Activated CD4-positive, alpha-beta T cell treated with anti-CD3 and anti-CD28 coated beads, Interleukin-2, amount 10 ng/mL, durations not matched to agents 24 days and 14 days (primary cell): ENCODE measurements at places on chromosomes 7 and 10. TPM values are rescaled to one million over a fixed set of nuclear protein-coding genes. Genes with fewer than 3 reads are reported as not detected.

DNA sequence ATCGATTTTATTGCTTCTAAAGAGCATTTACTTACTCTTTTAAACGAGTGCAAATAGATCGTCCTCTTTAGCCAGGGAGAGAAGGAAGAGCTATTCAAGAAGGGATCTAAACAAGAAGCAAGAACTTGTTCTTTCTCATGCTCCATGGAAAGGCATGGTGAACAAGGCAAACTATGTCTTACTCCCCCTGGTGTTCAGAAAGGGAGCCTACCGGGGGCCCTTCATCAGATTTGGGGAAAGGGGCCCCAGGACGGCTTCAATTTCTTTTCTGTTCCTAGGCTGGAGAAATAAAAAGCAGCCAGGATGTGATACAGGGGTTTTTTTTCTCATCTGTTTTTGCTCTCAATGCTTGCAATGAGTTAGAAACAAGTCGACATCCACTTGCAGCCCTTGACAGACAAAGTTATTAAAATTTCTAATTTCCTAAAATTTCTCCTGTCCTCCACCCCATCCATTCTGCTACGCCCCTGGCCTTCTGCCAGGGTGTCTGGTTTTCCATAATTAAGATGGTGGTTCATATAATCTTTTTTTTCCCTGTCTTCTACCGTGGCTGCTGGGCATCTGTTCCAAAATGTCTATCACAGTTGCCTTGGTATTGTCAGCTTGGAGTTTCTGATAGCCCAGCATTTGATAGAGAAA, 214.4 kb downstream of the CREB5 start:
- H3K27ac ChIP-seq = no peak overlapping the region
- peak; percentile 61 for DNase-seq
- no peaks in the 10 kb centered on the region for H3K4me1 ChIP-seq

DNA sequence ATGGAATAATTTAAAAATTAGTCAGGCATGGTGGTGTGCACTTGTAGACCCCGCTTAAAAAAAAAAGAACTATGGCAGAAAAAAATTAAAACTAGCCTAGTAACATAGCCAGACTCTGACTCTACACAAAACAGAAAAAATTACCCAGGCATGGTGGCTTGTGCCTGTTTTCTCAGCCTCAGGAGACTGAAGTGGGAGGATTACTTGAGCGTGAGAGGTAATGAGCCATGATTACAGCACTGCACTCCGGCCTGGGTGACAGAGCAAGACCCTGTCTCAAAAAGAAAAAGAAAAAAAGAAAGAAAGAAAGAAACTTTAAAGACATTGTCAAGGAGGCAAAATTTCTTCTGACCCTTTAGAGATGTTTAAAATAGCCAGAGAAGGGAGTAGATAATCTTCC, 109.0 kb upstream of the TMEM106B start:
- DNase-seq = no peak
- no peaks in the 10 kb centered on the region for H3K36me3 ChIP-seq
- H3K27me3 ChIP-seq = peaks cover 9% of the 10 kb centered on the region
- H3K4me3 ChIP-seq = no peak overlapping the region
- H3K27ac ChIP-seq = no peak overlapping the region

- H3K36me3 ChIP-seq = no peaks in the 10 kb centered on the region
- H3K27ac ChIP-seq = no peak overlapping the region
- no peak for DNase-seq
- no peak overlapping the region for H3K4me3 ChIP-seq
- H3K4me1 ChIP-seq = no peaks in the 10 kb centered on the region
Observed at GRCh38 chr10:128431083-128431482, 304.9 kb upstream of the MKI67 start.

DNA sequence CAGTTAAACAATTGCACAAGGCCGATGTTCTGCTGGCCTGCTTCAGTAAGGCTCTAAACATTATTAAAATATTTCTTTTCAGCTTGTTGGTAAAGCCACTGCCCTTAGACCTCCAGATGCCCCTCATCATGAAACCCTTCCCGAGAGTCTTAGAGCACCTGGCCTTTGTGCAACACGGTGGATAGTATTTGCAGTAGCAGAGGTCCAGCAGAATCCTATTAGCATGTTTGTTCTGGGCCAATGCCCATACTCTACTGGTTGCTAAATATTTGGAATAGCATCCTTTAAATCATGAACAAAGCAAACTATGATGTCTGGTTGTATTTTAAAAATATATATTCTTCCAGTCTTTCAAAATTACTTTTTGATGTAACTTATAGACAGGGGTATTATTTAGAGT, 584.6 kb downstream of the CNTNAP2 start:
- no peaks in the 10 kb centered on the region for H3K36me3 ChIP-seq
- no peak overlapping the region for H3K27ac ChIP-seq
- no peaks in the 10 kb centered on the region for H3K4me1 ChIP-seq
- no peak overlapping the region for H3K4me3 ChIP-seq
- DNase-seq = no peak

DNA sequence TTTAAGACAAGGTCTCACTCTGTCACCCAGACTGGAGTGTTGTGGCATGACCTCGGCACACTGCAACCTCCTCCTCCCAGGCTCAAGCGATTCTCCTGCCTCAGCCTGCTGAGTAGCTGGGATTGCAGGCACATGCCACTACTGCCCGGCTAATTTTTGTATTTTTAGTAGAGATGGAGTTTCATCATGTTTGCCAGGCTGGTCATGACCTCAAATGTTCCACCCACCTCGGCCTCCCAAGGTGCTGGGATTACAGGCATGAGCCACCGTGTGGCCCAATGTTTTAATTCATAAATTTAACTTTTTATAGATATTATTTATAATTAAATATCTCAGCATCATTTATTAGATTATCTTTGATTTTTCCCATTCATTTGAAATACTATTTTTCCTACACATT, 658.0 kb upstream of the NRG3 start:
- no peaks in the 10 kb centered on the region for H3K4me1 ChIP-seq
- H3K36me3 ChIP-seq = no peaks in the 10 kb centered on the region
- H3K27ac ChIP-seq = no peak overlapping the region
- no peak overlapping the region for H3K4me3 ChIP-seq

- H3K27ac ChIP-seq = no peak overlapping the region
- no peak for DNase-seq
- no peak overlapping the region for H3K4me3 ChIP-seq
Observed at GRCh38 chr7:47771336-47771989, 176.8 kb downstream of the PKD1L1 start.

DNA sequence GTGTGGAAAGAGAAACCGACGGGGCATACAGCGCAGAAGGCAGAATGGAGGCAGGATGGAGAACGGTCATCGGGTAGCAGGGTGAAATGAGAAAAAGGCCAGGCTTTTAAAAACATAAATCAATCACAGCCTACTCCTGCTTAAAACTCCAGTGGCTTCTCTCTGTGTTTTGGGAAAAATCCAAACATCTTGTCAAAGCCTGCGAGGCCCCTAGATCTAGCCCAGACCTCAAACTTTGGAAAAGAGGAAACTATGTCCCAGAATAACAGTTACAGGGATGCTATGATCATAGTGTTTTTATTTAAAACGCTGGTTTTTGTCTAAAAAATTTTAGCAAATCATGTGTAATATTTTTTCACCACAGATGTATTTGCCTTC, 41.1 kb downstream of the PPP1R3C start:
- H3K27me3 ChIP-seq = peaks cover 4% of the 10 kb centered on the region
- H3K27ac ChIP-seq = no peak overlapping the region
- H3K4me1 ChIP-seq = peaks cover 2% of the 10 kb centered on the region
- no peak for DNase-seq

GRCh38 chr7:14432924-14433323, 443.5 kb upstream of the ETV1 start:
- no peak for DNase-seq
- H3K36me3 ChIP-seq = no peaks in the 10 kb centered on the region
- no peaks in the 10 kb centered on the region for H3K4me1 ChIP-seq
- no peak overlapping the region for H3K27ac ChIP-seq

GRCh38 chr10:28400681-28401080, 97.8 kb upstream of the MPP7 start:
- no peaks in the 10 kb centered on the region for H3K36me3 ChIP-seq
- no peak overlapping the region for H3K27ac ChIP-seq
- H3K4me3 ChIP-seq = no peak overlapping the region
- no peaks in the 10 kb centered on the region for H3K4me1 ChIP-seq
- H3K27me3 ChIP-seq = peaks cover 9% of the 10 kb centered on the region
- no peak for DNase-seq

DNA sequence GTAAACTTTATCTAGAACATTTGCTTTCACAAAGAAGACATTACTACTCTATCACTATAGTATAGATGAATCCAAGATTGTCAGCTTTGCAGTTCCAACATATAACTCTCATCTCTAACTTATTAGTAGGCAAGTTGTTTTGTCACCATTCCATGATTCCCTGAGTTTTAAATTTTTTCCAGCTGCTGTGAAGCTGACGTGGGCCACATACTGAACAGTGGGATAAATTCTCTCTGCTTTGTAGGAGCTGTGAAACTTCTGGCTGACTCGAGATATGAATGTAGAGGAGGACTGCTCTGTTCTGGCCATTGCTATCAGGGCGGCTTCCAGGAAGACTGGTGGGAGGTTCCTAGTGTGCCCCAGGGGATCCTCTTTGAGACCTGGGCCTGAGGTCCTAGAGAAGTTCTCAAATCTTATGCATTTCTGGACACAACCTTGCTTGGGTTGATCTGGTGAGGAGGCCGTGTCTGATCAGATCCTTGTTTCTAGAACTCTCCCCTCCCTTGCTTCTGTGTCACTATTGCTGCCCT, 58.0 kb downstream of the LSMEM1 start:
- H3K4me1 ChIP-seq = no peaks in the 10 kb centered on the region
- peaks cover 19% of the 10 kb centered on the region for H3K27me3 ChIP-seq
- no peak for DNase-seq
- no peaks in the 10 kb centered on the region for H3K36me3 ChIP-seq
- H3K4me3 ChIP-seq = no peak overlapping the region

DNA sequence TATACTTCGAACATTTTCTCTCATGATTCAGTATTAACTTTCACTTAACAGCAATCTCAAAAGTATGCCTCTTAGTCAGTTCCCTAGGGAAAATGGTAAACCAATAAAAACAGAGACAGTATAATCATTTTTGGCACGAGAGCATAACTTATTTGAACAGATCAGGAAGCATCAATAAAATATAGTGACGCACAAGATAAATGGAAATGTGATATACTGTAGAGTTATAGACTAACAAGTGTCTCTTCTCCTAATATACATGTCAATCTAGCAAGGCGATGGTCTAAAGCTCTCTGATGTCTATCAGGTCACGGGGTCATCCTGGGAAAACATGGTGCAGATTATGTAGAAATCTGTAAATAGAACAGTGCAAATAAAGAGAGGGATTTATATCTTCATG, 131.6 kb downstream of the HGF start:
- no peaks in the 10 kb centered on the region for H3K27me3 ChIP-seq
- H3K27ac ChIP-seq = no peak overlapping the region
- H3K36me3 ChIP-seq = no peaks in the 10 kb centered on the region
- no peak overlapping the region for H3K4me3 ChIP-seq

The USP6NL gene
- total RNA-seq = 0.83 and 0.84 TPM in 2 replicates

The CABCOCO1 gene
- total RNA-seq = not detected in 2 replicates

The AFAP1L2 gene
- 3.6 and 3.9 TPM in 2 replicates for total RNA-seq

The EPO gene
- total RNA-seq = 0.40 TPM in 1 of 2 replicates, not detected in the other

The FAM25C gene
- not detected in 2 replicates for total RNA-seq

The ZRANB1 gene
- 14.9 and 15.5 TPM in 2 replicates for total RNA-seq

The CRHR2 gene
- total RNA-seq = not detected in 2 replicates

The ELN gene
- total RNA-seq = not detected in 2 replicates
